ENCODE measurements at places on chromosomes 7 and 10.

DNA sequence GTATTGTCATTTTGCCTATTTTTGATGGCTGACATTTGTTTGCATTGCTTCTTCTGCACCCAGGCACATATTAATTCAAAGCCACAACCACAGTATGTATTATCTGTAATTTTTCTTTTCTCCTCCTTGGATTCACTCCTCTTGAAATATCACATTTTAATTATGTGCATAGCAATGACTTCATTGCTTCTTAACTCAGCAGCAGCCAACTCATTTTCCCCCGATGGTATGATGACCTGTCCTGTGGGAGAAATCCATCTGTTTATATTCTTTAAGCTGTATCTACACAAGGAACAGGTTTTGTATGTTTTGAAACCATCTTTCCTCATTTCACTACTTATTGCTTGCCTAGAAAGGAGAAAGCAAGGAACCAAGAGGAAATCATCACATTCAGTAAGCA lies 588.8 kb downstream of the INHBA start:
- no peaks in the 10 kb centered on the region for H3K27me3 ChIP-seq
- no peaks in the 10 kb centered on the region for H3K36me3 ChIP-seq
- no peak overlapping the region for H3K27ac ChIP-seq

DNA sequence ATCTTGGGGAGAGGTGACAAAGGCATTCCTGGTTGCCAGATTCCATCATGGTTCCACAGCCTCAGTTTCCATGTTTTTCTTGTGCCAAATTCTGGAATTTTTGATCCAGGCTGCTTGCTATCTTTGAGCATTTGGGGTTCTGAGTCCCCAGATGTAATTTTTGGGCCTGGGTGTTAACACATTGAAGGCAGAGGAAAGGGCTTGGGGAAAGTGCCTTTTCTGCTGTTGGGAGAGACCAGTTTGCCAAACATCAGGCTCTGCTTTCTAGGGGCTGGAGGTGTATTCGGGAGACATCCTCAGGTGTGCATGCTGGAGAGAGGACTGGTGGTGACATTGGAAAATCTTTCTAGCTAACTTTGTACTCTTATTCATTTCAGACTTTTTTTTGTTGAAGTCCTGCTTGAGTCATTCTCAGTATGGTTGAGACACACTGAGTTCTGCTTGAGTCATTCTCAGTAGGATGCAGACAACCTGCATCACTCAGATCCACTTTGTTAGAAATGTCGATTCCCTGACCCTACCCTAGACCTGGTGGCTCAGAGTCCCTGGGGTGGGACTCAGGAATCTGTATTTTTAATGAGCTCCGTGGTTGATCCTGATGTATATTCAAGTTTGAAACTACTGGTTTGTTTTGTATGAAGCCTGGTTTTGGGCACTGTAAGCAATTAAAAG lies 101.0 kb downstream of the LRMDA start:
- no peak overlapping the region for H3K4me3 ChIP-seq
- H3K36me3 ChIP-seq = no peaks in the 10 kb centered on the region
- H3K27me3 ChIP-seq = no peaks in the 10 kb centered on the region
- no peak for DNase-seq

DNA sequence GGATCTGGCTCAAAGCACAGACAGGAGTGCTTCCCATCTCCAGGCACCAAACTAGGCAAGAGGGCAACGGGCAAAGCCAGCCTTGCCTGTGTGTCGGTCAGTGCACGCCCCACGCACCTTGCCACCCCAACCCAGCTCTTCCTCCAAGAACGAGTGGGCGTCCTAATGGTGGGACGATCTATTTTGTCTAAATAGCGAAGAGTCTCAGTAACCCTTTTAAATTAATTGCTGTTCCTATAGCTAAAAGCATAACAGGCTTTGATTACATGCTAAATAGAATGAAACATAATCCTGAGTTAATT lies 12.2 kb downstream of the EN2 start:
- no peak overlapping the region for H3K4me3 ChIP-seq
- DNase-seq = no peak
- H3K27ac ChIP-seq = no peak overlapping the region
- H3K27me3 ChIP-seq = peaks cover 100% of the 10 kb centered on the region

DNA sequence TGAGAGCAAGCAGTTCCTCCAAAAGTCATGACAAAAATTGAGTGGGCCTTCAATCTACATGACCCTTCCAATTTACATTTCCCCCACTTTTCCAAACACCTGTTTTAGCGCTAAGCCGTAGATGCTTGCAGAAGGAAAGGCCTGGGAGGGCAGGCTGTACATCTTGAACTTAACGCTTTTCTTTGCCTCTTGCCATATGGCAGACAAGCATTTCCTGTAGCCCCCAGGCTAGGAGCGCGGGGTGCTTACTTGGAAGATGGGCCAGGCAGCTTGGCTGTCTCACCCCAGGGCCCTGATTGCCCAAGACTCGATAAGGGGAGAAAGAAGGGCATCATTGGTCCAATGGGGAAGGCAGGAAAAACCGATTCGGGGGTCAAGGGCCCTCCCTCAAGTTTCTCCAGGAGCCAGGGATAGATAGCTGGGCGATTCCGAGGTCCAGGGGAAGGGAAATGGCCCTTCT lies 1.8 kb downstream of the HOXA10 start:
- H3K36me3 ChIP-seq = no peaks in the 10 kb centered on the region
- no peak overlapping the region for H3K27ac ChIP-seq
- H3K4me3 ChIP-seq = no peak overlapping the region
